Stimulated activated CD8-positive, alpha-beta memory T cell treated with anti-CD3 and anti-CD28 coated beads, Interleukin-15, amount 100 ng/mL, for 48 hours (primary cell): ENCODE measurements at places on chromosomes 13 and 19.

DNA sequence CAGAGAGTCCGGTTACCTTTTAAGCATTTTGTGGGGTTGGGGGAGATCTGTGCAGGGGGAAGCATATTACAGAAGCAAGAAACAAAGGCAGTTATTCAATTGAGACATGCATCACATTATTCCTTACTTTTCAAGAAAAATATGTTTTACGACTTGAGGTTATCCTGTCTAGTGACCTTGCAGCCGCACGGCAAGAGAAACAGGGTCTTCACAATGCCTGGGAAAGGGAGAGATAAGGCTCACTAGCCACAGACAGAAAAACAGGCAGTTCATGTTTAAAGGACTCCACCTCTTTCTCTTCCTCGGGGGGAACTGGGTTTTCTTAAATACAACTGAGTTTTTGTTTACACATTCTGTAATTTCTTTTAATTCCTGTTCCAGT, 536 bp upstream of the NCR1 start:
- no peak for DNase-seq

GRCh38 chr13:34567597-34567996, 374.5 kb upstream of the NBEA start:
- no peak for DNase-seq

GRCh38 chr19:6288737-6289136, 9.0 kb upstream of the MLLT1 start:
- DNase-seq = no peak

- DNase-seq = no peak
These were observed 1.1 kb downstream of the PTGER1 start for GRCh38 chr19:14473978-14474578.

GRCh38 chr19:45008552-45008951, 7.3 kb downstream of the RELB start:
- DNase-seq = no peak

DNA sequence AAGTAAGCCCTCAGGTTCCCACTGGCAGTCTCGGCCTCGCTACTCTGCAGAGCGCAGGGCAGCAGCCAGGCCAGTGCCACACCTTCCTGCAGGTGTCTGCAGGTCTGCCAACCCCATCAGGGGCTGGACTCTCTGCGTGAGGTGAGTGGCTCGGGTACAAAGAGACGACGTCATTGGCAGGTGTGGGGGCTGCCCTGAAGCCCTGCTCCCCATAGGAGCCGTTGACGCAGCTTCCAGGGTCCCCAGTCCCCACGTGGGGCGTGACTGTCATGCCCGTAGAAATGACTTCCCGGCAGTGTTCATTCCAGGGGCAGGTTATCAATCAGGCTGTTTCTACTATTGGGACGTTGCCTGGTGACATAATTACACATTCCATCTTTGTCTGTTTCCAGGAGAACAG, 15.3 kb upstream of the GJB6 start:
- no peak for DNase-seq
